Esophagus squamous epithelium (tissue), 5 donors: ENCODE measurements at places on chromosomes 2 and 18.

DNA sequence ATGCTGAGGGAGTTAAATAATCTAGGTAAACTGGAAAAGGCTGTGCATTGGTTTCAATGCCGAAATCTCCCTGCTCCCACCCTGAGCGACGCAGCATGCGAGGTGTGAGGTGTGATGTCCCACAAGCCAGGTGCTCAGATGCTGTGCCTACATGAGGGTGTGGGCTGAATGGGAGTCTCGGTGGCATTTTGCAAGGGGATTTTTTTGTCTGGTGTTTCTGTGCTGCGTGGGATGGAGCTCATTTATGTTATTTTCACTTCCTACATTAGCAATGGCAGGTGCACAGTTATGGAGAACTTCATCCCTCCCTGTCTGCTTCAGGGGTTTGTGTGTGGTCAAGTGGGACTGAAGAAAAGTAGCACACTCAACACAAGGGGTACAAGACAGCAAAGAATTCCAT, 110.2 kb upstream of the CCDC68 start:
- DNase-seq: no peak

GRCh38 chr2:28276076-28276618, 116.5 kb upstream of the FOSL2 start:
- no peak for DNase-seq

GRCh38 chr2:210007895-210008294, 5.5 kb downstream of the RPE start:
- DNase-seq: no peak

DNA sequence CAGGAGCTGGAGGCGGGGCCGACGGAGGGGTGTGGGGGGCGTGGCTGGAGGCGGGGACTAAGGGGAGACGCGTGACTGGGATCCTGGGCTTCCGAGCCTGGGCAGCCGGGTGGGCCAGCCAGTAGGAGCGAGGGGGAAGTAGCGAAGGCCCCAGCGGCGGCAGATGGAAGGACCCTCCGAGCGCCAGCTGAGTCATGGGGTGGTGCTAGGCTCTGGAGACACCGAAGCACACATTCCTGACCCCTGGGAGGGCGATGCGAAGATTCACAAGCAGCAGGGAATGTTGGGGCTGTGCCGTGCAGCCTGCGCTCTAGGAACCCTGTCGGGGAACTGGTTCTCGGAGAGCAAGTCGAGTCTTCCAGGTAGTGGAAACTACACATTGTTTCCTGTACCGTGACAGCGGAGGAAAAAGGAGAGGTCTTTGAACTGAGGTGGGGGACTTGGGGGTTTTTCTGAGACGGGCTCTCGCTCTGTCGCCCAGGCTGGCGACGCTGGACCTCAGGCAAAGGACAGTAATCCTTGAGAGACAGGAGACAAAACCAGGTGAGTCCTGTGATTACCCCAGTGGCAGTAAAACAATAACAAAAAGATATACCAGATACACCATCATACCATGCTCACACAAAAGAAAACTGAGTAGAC, 650 bp upstream of the AFG3L2 start:
- no peak for DNase-seq

GRCh38 chr2:187658952-187659525, 104.8 kb upstream of the TFPI start:
- DNase-seq: no peak

DNA sequence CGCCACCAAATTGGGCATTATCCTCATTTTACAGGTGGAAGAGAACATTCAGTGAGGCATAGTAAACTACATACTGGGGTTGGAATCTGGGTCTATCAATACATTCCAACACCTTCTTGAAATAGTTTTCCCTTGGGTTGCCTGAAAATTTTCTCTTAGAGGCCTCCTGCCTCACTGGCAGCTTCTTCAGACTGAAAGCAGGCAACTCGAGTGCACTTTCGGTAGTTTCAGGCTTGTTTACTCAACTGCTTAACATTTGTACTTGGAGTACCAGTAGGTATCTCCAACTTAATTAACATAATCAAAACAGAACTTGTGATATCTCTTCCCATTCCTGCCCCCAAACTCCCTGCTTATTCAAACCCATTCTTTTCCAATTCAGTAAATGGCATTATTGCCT, 36.2 kb upstream of the C2orf74 start:
- no peak for DNase-seq

- DNase-seq: no peak
These were observed 42.9 kb downstream of the PRPF40A start for GRCh38 chr2:152674334-152674733.

DNA sequence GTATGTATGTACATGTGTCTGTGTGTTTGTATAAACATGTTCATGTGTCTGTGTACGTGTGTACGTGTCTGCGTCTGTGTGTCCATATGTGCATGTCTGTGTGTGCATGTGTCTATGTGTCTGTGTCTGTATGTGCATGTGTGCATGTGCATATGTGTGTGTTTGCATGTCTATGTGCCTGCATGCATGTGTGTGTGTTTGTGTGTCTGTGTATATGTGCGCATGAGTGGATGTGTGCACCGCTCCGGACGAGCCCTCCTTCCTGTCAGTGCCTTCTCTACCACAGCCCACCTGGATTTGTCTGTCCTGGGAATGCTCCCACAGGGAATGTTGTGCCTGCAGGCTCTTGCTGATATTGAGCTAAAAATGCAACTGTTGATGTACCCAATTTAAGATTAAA, 113.3 kb upstream of the EPC2 start:
- no peak for DNase-seq

- DNase-seq: no peak
These were observed 565 bp downstream of the SP140 start for GRCh38 chr2:230226051-230226551.

GRCh38 chr2:66073172-66073571, 361.8 kb upstream of the MEIS1 start:
- DNase-seq: no peak

DNA sequence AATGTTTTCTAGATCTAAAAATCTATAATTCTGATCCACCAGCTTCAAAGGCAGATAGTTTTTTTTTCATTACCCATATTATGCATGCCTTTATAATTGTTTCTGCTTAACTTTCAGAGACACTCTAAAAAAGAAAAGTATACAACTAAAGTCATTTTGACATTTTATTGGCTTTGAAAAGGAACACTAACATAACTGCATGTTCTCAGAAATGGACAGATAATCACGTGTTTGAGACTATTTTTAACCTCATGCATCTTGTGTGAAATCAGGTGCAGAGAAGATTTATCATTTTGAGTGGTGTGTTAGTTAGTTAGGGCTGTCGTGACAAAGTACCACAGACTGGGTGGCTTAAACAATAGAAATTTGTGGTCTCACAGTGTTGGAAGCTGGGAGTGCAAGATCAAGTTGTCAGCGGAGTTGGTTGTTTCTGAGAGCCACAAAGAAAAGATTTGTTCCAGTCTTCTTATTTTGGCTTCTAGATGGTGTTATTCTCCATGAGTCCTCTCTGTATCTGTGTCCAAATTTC, 841.4 kb upstream of the LRATD1 start:
- DNase-seq: no peak

GRCh38 chr2:169980001-169980400, 152.7 kb downstream of the UBR3 start:
- DNase-seq: no peak

DNA sequence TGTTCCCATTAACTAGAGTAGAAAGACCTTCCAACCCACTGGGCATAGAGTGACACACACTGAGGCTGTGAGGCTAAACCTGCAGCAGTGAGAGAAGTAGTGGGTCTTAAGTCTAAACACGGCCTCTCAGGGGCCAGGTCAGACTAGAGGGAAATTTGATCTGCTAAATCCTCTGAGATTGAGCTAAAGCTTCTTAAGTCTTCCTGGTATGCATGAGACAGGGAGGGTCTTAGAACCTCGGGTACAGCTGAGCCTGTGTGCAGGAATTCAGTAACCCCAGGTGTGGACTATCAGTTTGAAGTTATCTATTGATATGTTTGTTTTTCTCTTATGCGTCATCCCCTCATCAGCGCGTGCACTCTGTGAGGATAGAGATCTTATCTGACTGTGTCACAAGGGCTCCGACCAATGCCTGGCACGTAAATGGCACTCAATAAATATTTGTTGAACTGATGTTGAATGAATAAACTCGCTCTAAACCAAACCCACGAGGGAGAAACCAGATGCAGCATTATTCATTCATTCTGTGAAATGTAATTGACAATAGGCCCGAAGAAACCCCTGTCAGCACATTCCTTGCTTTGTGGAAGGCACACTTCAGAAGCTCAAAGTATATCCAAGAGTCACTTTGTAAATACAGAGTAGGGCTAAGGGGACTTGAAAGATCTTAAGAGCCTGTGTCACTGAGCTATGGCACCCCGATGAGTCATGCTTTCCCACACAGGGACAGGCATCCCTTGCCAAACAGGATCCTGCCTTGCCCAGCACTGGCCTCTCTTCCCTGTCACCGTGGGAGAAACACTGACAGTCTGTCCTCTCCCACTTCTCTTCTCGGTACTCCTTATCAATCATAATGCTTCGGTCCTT, 21.7 kb upstream of the RAB10 start:
- DNase-seq: no peak
